T follicular helper cell (primary cell): ENCODE measurements at places on chromosomes 1 and 21.

GRCh38 chr1:112133487-112133886 lies 144.0 kb upstream of the KCND3 start:
- DNase-seq, result no peak

GRCh38 chr1:12722626-12723025 lies 6.7 kb downstream of the AADACL3 start:
- no peak for DNase-seq

DNA sequence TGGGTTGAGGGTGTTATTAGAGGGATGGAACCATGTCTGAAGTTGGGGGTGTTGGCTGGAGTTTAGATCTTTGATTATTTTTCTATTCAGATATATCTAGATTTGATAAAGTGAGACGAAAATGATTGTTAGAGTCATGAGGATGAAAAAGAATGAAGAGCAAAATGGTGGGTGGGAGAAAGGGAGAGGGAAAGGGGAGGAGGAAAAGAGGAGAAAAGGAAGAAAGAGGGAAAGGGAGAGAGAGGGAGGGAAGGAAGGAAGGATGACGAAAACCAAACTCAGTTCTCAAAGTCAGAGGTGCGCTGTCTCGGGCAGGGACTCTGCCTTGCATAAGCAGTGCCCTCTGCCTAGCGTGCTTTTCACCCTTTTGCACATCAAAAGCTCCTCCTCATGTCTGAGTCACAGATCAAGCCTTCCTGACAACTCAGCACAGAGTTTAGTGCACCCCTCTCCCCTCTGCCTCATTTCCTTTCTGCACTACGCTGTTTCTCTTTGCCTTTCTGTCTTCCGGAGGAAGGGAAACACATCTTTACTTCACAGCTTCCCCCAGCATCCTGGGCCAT lies 225.8 kb upstream of the PROX1 start:
- DNase-seq, result peak; percentile 4

GRCh38 chr1:11761988-11762406 lies at the start of gene C1orf167:
Gene C1orf167 (plus strand): TSS chr1:11762193. CDS start chr1:11764401, 2,208 bp downstream.
- peak; percentile 6 for DNase-seq

DNA sequence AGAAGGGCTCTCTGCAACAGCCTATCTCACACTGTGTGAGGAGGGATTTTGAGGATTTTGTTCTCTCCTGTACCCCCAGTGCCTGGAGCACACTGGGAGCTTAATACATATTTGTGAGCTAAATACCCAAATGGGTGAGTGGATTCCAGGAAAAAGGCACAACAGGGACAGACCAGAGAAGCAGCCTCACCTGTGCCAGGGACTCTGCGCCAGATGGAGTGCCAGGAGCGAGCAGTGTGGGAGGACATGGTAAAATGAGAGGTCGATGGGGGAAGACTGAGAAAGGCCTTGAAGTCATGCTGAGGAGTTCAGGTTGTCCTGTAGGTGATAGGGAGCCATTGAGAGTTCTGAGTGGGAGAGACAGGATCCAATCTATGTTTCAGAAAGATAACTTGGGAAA lies 11.0 kb upstream of the KCNA2 start:
- no peak for DNase-seq

- DNase-seq, result no peak
These were observed 15.5 kb upstream of the SNX27 start for GRCh38 chr1:151596166-151596953.

DNA sequence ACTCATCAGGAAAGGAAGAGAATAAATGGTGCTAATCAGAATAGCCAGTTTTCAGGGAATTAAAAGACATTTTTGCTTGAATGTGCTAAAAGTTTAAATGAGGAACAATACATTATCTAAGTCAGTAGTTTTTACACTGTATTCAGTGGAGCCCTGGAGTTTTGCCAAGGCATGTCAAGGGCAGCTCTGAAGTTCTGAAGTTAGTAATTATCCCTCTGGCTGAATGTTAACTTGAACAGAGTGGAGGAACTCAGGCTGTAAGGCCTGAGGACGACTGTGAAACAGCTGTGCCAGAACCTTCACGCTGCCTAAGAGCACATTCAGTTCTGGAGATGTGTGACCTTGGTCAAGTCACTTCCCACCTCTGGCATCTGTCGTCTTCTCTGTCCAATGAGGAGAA lies 68.1 kb downstream of the EDEM3 start:
- DNase-seq, result no peak

GRCh38 chr21:45299026-45299863 lies 11.6 kb upstream of the POFUT2 start:
- DNase-seq, result no peak

GRCh38 chr1:210246447-210246846 lies 13.9 kb downstream of the SERTAD4 start:
- no peak for DNase-seq

DNA sequence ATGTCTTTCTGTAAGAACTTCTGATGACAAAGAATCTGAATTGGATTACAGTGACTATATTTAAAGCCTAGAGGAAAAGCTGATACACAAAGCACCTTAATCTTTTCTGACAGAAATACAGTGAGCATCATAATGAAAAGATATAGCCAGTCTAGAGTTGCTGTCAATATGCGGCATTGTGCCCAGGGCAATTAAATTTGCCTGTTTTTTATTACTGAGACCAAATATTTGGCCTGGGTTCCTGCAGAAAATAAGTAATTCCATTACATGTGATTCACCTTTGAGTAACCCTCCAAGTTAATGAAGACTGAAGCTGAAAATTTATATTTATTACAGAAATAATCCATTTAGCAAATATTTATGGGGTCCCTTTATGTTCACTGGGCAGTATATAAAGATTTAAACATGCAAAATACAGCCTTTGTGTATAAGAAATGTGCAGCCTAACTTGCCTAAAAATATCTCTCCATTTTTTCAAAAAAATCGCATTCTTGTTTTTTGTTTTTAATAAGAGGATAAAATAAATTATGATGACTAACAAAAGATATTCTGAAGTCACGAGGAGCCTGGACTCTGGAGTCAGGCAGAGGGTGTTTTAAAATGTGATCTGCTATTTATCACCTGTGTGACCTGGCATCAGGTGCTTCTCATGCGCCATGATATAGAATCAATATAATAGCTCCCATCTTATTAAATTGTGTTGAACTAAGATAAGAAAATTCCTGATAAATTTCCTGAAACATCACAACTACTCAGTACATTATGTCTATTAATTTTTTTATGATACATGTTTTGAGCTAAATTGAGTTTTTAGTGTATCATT lies 83.6 kb downstream of the SGIP1 start:
- DNase-seq, result no peak

DNA sequence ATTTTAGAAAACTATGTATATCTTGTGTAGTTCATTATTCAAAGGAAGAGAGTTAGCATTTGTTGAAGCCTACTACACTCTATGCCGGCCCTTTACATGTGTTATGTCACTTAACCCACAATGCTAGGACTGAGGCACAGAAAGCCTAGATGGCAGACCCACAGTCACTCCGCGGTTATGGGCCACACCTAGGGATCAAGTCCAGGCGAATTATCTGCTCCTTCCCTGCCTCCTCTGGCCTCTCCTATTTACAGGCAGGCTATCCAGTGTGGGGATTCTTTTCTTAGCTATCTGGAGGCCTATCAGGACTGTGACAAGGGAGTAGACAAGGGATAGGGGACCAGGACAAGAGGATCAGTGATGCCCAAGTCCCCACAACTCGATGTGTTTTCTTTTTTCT lies 33.0 kb downstream of the IER5 start:
- no peak for DNase-seq

DNA sequence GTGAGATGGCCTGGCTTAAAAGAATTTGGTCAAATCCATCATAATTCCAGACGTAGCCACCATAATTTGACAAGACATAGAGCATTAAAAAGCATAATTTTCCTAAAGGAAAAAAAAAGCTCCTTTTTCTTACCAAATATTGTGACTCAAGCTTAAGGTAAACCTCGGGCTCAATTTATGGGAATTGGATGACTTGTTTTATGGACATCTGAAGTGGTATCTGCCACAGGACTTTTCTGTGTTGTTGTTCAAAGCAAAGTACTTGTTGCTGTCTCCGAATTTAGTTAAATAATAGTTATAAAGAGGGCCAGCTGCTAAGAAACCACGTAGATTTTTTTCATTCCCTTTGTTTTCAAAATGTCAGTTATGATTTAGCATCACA lies 1.1 kb downstream of the MPZL1 start:
- no peak for DNase-seq

- DNase-seq, result no peak
These were observed 47.1 kb upstream of the KCNE1 start for GRCh38 chr21:34559089-34559631.

GRCh38 chr1:243638186-243638585 lies 211.9 kb downstream of the AKT3 start:
- DNase-seq, result no peak

DNA sequence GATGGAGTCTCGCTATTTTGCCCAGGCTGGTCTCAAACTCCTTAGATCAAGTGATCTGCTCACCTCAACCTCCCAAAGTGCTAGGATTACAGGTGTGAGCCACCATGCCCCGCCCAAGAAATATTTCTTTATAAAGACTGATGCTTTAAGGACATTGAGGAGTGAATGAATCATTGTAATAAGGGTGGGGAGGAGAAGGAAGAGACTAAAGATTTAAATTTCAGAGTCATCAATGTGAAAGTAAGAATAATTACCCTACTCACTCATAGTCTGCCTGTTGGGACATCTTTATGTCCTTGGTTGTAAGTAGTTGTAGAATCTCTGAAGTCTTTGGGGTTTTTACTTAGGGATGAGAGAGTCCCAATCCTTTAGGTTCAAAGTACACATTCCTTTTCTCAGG lies 7.3 kb downstream of the KDM1A start:
- no peak for DNase-seq

DNA sequence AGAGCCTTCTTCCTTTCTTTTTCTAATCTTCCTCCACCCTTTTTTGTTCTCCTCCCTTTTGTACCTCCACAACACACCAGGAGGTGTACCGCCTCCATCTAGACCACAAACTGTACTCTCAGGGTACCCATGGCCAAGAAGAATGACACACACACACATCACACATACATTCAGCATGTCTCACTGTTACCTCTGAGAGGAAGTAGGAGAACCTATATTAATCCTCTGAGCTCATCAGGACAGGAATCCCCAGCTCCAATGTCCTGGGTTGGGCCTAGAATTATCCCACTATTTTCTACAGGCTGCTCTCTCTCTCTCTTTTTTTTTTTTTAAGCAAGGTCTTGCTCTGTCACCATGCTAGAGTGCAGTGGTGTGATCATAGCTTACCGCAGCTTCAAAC lies 36.7 kb downstream of the ATP2B4 start:
- no peak for DNase-seq

- DNase-seq, result no peak
These were observed 35.3 kb upstream of the COL6A2 start for GRCh38 chr21:46062471-46063211.

DNA sequence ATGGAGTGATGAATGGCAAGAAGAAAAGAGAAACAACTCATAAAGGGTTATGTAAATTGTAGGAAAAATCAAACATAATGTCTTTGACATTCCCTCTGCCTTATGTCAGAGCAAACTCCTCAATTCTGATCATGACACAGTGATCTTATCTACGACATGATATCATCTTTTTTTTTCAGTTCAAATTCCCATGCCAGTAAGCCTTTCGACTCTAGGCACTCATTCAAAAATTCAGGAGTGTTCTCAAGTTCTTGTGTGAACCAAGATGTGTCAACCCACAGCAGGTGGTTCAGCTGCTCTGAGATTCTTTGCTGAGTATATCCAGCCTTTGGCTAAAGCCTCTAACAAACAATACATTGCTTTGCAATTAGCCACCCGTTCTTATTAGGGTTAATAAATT lies 97.1 kb upstream of the ESRRG start:
- DNase-seq, result no peak

DNA sequence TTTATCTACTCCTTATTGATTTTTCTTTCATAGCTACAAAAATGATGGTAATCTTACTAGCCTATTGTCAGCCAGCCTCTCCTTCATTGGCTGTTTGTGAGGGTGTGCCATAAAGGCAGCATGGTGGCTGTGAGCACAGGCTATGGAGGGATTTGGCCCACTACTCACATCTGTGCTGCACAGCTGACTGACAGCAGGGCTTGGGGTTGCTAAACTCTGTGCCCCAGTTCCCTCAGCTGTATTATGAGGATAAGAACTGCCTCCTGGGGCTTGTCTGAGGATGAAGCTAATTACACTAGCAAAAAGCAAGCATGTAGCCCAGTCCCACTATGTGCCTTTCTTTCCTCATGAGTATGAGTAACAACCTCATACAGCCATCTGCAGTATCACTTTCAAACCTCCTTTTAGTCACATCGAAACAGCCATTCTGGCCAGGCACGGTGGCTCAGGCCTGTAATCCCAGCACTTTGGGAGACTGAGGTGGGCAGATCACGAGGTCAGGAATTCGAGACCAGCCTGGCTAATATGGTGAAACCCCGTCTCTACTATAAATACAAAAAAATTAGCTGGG lies 66.2 kb downstream of the COQ8A start:
- DNase-seq, result no peak
